ENCODE measurements at places on chromosomes 3 and 15.

DNA sequence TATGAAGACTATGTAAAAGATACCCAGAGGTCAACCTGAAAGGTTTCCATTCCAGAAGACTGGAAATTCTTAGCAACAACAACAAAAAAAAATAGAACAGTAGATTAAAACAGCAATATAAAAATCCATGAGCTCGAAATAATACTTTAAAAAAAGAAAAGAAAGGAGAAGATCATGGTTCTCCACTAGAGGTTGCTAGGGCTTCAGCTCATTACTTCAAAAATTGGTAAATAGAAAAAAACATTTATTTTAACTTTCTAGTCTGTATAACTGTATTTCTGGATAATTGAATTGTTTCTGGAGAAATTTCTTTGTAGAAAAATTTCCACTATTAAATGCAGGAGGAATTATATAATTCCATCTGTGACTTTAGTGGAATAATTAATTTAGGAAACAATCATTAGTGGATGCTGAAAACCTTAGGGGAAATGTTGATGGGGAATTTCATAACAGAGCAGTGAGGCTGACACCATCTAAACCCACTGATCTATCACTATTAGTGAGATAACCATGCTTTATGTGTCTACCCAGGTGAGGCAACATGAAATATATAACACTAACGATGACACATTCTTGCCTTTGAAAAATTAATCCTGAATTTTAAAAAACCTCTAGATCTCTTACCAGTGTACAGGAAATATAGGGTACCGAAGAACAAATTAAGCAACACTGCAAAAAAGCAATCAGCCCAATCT is 62.5 kb upstream of the SNRK start:
- no peak for DNase-seq

GRCh38 chr3:24540821-24541220 is 46.2 kb upstream of the THRB start:
- DNase-seq = no peak

DNA sequence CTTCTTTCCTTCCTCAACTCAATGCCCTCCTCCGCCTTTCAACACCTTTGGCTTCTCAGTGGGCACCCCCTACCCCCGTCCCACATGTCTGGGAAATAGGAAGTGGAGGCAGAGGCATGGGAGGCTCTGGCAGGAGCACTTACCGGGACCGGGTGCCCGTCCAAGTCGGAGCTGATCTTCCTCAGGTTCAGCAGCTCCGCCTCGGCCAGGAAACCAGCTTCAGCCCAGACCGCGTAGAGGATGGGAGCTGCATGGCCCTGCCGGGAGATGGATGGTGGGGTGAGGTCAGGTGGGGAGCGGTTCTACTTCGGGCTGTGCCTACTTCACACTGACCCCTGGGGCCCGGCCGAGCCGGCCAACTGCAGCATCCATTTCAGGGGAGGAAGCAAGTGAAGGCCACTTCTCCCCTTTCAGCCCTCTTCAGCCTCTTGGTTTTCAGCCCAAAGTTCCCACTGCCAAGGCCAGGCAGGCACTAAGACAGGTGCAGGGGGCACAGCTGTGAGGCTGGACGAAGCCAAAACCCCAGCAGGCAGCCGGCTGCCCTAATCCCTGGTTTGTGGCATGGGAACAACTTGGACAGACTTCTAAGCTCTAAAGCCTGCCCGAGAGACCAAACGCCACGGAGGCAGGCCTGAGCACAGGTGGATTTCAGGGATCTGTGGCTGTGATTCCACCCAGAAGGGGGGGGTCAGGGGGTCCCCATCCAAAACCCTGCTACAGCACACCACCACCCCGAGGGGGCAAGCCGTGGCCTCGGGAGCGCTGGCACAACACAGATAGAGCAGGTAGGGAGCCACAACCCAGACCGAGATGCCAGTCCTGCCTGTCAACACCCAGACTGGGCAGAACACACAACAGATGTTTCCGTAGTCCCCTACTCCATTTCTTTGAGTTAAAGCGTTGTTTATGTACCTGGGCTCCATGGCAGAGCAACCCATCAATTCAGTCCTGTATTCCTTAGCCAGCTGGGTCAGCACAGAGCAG is 14.5 kb downstream of the TKT start:
- DNase-seq = no peak

- DNase-seq = no peak
Observed at GRCh38 chr3:198088421-198088955, 128.5 kb downstream of the LMLN start.

GRCh38 chr15:66986951-66987350 is 78.5 kb upstream of the SMAD3 start:
- DNase-seq = no peak

- DNase-seq = no peak
Observed at GRCh38 chr15:37135225-37135624, 34.9 kb upstream of the MEIS2 start.

DNA sequence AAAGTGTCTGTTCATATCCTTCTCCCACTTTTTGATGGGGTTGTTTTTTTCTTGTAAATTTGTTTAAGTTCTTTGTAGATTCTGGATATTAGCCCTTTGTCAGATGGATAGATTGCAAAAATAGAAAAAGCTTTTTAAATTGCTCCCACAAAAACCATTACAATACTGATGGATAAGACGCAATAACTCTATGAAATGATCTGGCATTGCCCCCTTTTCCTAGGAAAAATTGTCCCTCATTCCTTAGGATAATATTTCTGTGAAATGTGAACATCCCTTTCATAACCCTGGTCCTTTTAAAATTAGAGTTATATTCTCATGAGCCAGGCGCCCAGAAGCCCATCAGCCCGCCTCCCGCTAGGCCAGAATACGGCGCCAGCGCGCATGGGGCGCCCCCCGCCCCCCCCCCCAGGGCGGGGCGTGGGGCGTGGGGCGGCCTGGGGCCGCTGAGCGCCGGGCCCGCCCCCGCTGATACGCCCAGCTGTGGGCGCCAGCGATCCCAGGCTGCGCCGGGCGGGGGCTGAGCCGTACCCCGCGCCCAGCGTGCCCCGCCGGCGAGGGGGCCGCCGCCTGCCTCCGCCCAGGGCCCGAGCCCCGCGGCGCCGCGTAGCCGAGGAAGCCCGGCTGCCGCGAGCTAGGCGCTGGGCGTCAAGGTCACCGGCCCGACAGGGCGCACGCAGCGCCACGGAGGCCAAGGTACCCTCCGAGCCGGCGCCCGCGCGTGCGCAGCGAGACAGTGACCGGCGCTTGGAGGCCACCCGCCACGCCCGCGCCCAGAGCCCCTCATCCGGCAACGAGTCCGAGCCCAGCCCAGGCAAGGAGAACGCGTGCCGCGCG is 11.1 kb upstream of the ROPN1B start:
- DNase-seq = no peak

DNA sequence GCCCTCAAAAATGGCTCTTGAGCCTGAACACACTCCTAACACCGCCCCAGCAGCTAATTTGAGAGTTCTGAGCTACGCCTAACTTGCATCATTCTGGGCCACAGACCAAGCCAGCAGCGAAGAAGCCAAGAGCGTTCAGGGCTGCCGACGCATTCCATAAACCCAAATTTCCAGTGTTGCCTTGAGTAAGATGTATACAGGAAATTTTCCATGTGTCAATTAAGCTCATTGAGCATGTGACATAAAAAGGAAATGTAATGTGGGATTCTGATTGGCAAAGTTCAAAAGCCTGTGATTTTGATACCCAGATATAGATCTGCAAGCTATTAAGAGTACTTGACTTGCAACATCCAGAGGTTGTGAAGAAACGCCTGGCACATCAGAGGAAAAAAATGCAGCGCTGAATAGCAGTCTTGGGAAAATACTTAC is 148.6 kb upstream of the NR2F2 start:
- DNase-seq = no peak

- no peak for DNase-seq
Observed at GRCh38 chr3:118088696-118089095, 946.0 kb downstream of the IGSF11 start.

- DNase-seq = no peak
Observed at GRCh38 chr3:24451461-24452099, 43.1 kb downstream of the THRB start.

DNA sequence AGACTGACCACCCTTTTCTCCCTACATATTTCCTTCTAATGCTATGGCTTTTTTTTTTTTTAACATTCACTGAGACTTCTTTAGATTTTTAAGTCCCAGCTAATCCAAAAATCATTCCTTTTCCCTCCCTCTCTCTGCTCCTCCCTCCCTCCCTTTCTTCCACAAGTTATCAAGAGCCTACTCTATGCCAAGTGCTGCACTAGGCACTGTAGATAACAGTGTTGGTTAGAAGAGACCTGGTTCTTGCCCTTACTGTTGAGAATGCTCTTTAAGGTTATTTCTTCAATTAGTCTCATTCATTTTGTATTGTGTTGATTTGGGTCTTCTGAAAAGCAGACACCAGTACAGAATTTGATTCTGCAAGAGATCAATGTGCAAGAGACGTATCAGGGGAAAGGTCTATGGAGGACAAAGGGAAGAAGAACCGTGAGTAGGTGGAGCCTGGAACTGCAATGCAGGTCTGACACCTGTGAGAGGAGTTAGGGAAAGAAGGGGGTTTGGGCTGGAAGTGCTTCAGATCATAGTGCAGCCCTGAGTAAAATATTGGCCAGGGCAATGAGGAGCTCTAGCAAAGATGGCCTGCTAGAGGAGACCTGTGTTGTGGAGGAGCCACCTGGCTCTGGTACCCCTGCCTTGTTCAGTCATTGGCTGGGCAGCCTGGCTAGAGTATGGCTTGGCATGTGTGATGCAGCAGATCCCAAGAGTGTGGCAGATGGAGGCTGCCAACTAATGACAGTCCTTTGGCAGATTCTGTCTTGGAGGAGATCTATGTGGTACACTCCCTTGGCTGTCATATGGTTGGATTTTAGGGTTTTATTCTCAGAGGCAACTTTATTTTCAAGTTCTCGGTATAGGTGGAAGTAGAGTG is 9.7 kb upstream of the PCOLCE2 start:
- no peak for DNase-seq

- DNase-seq = no peak
Observed at GRCh38 chr15:41079717-41080116, 36.4 kb downstream of the INO80 start.

- DNase-seq = no peak
Observed at GRCh38 chr15:74406992-74407705, 26.6 kb downstream of the SEMA7A start.

- peak; percentile 78 for DNase-seq
Observed at GRCh38 chr15:75109021-75109735, 85.8 kb downstream of the PPCDC start.

DNA sequence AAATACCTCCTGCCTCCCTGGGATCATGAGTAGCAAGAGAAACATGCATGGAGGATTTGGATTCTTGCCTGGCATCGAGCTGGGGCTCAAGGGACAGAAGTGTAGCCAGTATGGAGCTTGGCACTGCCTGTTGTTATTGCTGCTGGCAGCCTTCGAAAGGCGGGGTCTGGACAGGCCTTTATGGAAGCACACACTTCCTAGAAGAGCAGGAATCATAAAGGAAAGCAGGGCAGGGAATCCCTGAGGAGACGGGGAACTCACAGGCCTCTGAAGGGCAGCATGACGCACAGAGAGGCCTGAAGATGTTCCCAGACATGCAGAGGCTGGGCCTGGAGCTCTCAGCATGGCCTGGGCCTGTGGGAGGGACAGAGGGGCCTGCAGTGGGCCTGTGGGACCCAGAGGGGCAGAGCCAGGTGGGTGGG is 18.6 kb upstream of the SLC41A3 start:
- no peak for DNase-seq

DNA sequence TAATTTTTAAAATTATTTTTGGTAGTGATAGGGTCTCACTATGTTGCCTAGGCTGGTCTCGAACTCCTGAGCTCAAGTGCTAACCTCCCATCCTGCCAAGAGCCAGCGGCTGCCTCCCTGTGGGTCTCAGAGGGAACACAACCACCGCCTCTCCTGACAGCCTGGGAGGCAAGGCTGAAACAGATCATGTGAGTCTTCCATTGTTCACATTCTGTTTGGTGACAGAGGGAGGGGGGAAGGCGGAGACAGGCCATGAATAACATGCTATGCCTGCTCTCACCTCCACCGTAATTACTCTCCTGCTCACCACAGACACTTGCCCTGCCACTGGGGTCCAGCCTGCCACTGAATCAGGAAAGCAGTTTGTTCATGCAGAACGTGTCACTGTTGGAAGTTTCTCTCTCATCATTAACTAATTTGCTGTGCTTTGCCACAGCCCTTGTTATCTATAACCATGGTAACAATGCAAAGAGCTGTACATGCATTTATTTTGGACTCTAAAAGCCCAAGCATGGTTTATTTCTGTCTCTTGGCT is 78.4 kb upstream of the RASGRF1 start:
- DNase-seq = no peak

Measured in DND-41 (cell line).